ENCODE measurements at places on chromosomes 2 and 18.

- DNase-seq: no peak
Observed at GRCh38 chr2:233184669-233185068, 66.8 kb upstream of the ATG16L1 start.

DNA sequence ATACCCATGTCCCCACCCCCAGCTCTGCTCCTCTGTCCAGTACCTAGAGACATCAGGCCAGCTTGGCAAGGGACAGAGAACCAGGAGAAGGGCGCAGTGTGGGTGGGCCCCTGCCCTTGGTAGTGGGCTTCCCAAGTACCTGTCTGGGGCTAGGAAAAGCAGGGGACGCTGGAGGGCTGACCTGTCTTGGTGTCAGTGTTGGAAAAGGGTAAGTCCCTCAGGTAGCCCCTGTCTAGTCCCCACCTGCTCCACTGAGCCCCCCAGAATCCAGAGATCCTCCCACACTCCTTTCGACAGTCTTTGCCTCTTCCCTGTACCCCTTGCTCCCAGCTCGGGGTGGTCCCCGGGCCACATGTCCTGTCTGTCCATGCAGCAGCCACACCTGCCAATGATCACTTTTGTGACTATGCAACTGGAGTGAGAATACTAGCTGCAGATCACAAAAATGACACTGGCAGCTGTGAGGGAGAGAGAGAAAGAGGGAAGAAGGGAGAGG lies 14.6 kb downstream of the DNAJB2 start:
- no peak for DNase-seq

DNA sequence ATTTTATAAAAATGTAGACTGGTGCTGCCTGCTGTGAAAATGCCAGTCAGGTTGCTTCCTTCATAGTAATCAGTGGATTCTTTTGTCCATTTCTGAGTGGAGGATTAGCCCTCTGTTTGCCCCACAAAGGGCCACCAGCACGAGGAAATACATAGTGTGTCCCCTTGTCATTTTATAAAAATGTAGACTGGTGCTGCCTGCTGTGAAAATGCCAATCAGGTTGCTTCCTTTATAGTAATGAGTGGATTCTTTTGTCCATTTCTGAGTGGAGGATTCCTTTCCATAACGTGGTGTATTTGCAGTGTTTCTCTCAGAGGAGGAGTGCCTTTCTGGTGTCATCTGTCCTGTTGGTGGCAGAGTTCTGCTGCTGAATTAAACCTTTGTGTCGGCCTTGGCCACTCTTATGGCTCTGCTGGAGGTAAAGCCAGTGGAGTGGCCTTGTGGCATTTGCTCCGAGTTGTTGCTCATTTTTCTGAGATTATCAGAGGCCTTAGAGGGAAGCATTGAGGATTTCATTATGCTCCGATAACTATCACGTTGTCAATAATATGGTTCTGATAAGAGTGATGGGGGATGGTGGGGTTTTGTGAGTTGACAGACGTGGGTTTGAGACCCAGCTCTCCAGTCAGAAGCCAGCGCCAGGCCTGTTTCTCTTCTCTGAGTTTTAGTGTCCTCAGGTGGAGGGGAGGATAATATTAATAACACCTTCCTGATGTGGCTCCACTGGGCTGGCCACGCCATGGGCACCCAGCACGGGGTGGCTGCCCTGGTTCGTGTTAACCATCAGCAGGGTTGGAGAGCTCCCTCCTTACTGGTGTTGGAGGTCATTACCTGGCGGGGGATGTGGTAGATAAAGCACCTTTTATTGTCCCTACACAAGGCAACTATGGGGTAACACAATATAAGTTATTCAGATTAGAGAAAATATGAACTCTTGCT lies 96.6 kb downstream of the NEDD4L start:
- no peak for DNase-seq

DNA sequence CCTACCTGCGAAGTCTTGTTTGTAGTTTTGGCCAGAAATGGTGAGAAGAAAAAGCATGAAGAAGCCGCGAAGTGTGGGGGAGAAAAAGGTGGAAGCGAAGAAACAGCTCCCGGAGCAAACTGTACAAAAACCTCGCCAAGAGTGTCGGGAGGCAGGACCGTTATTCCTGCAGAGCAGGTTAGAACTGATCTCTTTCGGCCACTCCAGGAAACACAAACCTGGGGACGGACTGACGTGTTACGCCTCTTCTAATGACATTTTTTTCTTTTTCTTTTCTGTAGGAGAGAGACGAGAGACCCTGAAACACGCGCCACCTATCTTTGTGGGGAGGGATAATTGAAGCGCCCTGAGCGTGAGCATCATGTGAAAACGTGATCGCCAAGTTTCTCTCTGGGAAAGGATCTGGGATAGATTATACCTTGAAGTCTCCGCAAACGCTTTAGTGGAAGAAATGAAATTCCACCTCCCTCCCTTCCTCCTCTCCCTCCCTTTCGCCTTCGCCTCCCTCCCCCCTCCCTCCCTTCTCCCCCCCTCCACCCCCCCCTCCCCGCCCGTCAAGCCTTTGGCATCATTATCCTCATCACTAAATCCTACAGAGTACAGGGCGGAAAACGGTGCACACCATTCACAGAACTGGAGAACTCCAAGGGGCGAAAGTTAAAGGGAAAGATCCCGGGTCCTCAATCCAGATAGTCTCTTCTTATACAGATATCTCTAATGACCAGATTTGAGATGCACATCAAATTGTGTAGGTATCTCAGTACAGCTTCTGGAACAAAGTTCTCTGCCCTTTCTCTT lies at the start of gene ZEB2:
TSS of gene ZEB2 (minus strand) at position 186 of the 798 bp plus-strand sequence. CDS start 2,769 bp downstream, outside the sequence.
- DNase-seq: peak; percentile 64

- peak; percentile 40 for DNase-seq
Observed at GRCh38 chr2:232502911-232503808, 15.5 kb upstream of the ECEL1 start.

DNA sequence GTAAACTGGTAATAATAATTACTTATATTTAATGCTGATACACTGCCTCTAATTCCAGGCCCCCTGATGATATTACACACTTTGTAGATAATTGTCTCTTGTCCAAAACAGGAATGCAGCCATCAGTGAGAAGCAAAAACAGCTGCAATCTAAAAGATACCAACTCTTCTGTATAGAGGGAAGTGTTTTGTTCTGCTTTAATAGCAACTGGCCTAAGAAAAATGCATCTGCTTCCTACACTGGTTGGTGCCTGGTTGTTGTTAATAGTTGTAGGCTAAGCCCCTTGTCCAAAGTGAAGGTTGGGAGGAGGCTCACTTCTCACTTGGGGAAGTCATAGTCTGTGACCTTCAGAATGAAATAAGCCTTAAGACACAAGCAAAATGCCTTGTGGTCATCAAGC lies 332.0 kb downstream of the ZNF521 start:
- DNase-seq: no peak

DNA sequence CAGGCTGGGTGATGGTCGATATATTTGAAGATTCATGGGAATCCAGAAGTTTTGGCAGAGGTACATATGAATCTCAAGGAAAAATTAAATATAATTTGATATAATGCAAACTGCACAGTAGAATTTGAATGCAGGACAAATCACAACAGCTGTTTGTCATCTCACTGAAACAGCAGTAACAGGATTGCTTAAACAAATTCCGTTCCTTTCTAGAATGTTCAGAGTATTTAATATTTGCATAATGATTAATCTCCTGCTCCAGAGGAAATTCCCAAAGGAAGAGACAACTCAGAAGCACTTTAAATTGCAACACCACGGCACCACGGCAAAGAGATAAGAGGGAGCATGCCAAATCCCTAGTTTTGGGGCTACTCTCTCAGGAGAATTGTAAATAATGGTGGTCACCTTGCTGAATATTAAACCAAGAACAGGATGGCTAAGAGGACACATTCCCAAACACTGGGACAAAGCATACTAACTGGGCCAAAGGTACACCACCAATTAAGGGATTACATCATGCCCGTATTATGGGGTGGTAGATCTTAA lies 67.8 kb upstream of the MAP4K3 start:
- no peak for DNase-seq

- DNase-seq: no peak
Observed at GRCh38 chr2:238108423-238109183, 8.5 kb downstream of the ESPNL start.

GRCh38 chr2:3620834-3621233 lies 25.9 kb downstream of the COLEC11 start:
- no peak for DNase-seq

GRCh38 chr2:72579591-72580180 lies 246.1 kb downstream of the EXOC6B start:
- DNase-seq: no peak

GRCh38 chr2:206408323-206409320 lies 34.7 kb upstream of the ADAM23 start:
- DNase-seq: no peak

GRCh38 chr2:202335791-202336467 lies 40.2 kb upstream of the BMPR2 start:
- no peak for DNase-seq

DNA sequence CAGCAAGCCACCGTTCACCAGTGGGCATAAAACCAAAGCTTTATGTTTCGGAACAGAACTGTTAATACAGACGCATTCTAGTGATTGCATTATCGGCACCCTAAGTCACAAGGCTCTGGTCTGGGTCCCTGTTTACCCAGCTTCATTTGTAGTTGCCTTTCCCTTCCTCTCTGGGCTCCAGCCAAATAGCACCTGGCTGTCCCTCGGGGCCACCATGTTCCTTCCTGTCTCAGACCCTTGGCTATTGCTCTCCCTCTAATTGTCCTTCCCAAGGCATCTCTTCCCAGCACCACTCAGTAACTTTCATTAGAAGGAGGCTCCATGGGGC lies 75.3 kb downstream of the SDC1 start:
- DNase-seq: no peak

GRCh38 chr2:53103679-53104078 lies 663.9 kb upstream of the CHAC2 start:
- DNase-seq: no peak

DNA sequence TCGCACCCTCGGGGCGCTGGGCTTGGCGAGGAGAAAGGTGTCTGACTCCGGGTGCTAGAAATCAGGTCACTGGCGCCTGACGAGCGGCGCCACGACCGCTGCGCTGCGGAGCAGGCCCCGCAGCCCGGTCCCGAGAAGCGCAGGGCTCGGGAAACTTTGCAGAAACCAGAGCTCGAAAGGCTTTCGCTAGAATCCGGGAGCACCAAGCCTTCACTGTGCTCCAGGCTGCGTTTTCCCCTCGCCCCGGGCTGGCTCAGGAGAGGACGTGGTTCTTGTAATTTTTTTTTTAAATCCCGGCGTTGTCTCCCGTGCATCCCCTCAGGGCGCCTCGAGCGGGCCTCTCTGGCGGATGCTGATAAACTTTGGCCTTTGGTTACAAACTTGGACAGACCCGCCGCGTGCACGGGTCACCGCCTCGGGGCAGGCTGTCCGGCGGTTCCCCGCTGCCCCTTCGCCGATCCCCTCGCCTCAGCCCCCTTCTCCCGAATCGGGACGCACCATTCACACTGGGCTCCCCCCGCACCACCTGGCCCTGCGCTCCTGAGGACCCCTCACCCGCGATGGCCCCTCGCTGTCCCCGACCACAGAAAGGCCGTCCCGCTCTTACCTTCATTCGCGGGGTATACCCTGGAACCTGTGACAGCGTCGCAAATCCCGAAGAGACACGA lies 419 bp downstream of the EPHA4 start:
- peak; percentile 37 for DNase-seq

DNA sequence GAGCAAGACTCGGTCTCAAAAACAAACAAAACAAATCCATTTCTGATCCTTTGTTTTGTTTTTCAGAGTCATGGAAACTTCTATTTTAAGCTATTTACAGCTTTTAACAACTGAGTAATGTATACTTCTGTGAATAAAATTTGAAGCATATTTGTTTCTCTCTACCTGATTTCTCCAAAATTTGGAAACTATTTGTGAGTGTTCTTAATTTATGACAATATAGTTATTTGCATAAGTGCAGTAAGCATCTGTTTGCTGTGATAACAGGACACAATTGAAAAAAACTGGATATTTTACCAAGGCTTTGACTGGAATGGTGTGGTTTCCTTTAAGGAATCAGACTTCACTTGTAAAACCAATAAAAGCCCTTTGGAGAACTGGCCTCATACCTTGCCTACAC lies 53.3 kb upstream of the GULP1 start:
- no peak for DNase-seq

- DNase-seq: no peak
Observed at GRCh38 chr18:79585395-79586370, 93.9 kb upstream of the CTDP1 start.

- DNase-seq: no peak
Observed at GRCh38 chr2:143486976-143487375, 357.8 kb downstream of the ARHGAP15 start.

DNA sequence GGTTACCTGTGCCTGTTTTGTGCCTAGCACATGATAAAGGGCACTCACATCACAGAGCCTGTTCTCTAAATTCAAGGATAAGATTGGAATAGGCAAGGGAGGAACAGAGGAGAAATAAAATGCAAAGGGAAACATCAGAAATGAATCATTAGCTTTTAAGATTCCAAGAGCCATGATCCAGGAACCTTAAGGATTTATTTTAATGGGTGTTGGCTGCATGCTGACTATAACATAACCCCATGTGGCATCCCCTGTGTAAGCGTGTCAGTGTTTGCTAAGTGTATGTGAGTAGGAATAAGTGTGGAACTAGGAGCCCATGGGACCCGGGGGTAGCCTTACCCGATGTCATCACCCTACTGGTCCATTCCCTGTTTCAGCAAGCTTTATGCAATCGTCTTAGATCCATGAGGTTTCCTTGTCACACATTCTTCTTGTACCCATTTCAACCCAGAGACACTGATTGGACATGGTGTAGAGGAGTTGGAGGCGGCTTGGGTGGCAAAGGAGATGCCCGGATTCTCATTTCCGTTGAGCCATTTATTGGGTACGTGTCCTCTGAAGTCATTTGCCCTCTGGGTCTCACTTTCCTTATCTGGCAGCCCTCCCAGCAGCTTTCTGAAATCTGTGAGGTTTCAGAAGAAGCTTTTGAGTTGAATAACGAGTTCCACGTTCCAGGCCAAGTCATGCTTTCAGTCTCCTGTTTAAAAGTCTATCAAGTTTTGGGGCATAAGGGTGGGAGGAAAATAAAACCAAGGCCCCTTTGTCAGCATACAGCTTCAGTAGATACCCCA lies 117.0 kb downstream of the MGAT5 start:
- no peak for DNase-seq

DNA sequence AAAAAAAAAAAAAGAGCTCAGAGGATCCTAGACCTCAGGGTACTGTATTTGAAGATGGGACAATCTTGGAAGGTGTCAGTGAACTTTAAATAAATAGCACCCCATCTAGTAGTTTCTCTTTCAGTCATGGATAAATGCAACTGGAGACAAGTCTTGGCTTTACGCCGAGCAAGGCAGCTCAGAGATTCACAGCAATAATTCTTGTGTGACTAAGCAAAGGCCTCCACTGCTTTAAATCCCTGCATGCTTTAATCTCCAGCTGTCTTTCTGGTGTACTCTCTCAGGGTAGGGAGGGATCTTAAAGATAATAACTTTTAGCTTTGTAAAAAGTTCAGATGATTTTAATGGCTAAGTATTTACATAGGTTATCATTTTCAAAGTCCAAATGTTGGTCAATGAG lies 36.3 kb downstream of the NRXN1 start:
- no peak for DNase-seq

GRCh38 chr2:189091253-189091652 lies 88.3 kb downstream of the COL5A2 start:
- DNase-seq: no peak

DNA sequence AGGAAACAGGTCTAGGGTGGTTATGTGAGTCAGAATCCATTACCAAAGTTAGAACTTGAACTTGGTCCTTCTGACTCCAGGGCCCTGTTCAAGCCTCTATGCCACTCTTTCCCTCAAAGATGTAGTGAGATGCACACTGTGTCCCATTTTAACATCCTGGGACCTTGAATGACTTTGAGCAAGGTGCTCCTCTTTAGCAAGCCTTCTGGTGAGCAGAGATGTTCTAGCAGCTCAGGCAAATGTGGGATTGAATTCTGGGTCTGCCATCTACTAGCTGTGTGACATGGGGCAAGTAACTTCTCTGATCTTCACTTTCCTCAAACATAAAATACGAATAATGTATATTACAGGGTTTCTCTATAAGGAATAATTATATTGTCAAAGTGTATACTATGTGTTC lies 294.0 kb upstream of the CXCR4 start:
- DNase-seq: no peak

All from liver (tissue), 10 donors.